ENCODE measurements at places on chromosomes 13 and 19.

DNA sequence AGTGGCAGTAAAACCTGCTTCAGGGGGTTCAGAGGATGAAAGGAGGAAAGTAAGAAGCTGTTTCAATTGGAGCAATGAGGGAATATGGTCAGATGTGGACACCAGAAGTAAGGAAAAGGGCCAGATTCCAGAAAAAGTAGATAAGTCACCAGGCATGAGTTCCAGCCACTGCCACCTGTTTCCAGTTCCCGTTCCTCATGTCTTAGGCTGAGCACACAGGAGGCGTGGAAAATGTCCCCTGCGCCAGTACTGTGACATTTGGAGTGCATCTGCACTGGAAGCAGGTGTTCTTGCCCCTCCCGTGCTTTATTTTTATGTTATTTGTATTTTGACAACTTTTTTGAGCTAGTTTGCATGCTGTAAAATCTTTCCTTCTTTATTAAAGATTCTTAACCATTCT, 25.3 kb downstream of the LMO7 start:
- DNase-seq: no peak

- DNase-seq: no peak
Measured at GRCh38 chr19:51462681-51463080, 4.4 kb upstream of the SIGLEC8 start.

DNA sequence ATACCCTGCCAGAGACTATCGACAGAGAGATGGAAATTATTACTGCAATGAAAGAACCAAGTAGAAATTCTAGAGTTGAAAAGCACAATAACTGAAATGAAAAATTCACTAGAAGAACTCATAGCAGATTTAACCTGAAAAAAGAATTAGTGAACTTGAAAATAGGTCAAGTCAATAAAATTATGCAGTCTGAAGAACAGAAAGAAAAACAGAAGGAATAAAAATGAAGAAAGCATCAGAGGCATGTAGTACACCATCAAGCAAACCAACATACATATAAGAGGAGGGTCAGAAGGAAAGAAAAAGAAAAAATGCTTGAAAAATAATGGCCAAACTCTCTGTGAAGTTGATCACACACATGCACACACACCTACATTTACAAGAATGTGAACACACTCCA, 3.6 kb upstream of the ZNF780B start:
- no peak for DNase-seq

GRCh38 chr19:45640849-45641273, 1.7 kb upstream of the EML2 start:
- no peak for DNase-seq

DNA sequence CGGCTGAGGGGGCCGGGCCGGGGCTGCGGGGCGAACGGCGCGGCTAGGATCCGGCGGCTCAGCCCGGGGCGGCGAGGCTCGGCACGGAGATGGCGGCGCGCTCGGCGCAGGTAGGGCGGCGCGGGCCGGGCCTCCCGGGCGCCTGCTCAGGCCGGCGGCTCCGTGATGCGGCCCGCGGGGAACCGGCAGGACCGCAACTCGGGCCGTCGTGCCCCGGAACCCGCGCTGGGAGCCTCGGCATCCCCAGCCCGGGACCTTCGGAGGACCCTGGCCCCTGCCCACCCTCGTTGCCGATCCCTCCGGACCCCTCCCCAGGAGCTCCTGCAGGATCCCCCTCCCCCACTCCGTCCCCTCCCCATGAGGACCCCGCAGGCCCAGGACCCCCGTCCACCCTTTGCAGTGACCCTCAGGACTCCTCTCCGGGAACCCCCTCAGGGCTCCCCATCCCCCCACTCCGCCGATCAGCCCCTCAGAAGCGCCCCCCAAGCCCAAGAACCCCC, 304 bp downstream of the EVI5L start:
- DNase-seq: no peak

DNA sequence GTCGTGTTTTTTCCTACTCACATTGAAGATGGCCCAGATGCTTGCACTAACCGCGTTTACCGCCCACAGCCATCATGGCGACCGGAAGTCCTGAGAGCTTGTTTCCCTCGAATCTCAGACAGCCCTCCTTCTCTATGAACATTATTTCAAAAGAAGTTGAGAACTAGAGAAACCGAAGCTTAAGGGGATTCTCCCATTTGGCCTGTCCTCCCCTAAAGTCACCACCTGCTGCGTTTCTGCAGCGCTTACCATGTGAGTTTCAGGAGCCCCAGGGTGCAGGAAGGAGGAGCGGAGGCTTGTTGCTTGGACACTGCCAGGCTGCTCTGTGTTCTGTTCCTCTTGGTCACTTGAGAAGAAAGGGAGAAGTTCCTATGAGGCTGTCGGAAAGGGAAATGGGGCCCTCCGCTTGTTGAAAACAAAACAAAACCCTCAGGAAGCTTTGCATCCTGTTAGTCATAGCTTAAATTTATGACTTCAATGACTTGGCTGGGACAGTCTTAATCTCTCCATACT, 6.2 kb downstream of the CARD8 start:
- peak; percentile 92 for DNase-seq

DNA sequence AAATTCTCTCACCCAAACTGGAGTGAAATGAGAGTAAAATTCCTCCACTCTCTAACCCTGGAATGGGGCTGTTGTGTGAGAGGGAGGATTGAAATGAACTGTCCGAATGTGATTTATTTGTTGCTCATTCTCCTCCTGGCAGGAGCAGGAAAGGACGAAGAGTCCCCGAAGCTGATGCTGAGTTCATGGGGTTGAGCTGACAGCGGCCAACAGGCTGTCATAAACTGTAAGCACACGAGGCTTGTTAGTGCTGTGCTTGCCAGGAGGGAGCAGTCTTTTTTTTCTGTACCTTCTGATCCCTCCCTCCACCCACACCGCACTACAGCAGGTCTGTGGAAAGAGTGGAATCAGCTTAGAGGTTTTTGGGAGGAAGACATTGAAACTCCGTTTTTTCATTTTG, 33.1 kb upstream of the ZNF331 start:
- DNase-seq: no peak

DNA sequence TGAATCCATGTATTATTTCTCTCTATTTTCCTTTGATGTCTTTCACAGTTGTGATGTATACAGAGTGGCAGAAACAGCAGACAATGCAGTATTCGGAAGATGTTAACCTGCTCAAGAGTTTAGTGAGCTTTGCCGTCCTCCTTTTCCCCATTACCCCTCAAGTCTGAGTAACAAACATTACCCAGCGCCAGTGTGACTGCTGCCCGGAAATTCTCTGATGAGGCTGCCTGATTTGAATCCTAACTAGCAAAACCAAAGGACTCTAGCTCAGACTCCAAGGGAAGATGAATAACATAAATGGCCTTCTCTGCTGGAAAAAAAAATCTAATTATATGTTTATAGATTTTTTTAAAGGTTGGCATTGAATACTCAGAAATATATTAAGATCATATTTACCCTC, 247.3 kb upstream of the SOX21 start:
- DNase-seq: no peak

- no peak for DNase-seq
Measured at GRCh38 chr13:60326273-60326672, 70.7 kb upstream of the TDRD3 start.

GRCh38 chr19:18607226-18608101, 865 bp upstream of the CRLF1 start:
- no peak for DNase-seq

GRCh38 chr13:102405499-102406100, 3.8 kb upstream of the FGF14 start:
- no peak for DNase-seq

DNA sequence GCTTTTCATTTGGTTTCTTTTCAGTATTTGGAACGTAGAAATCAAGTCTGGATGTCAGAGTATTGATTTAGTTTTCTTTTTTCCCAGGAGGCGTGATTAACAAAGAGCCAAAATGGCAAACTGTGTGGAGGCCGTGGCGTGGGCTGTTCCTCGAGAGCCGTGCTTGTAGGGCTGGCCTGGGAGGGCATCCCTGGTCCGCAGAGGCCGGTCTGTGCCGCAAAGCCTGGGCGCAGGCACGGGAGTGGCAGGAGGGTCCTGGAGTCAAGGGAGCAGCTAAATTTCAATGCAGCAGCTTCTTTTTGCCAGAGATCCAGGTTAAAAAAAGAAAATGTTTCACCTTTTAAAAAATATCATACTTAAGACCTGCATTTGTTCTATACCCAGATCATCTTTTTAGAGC, 13.1 kb upstream of the MCF2L start:
- no peak for DNase-seq

- no peak for DNase-seq
Measured at GRCh38 chr13:94291631-94292322, 187.7 kb downstream of the DCT start.

GRCh38 chr13:98094678-98095266, 48.1 kb upstream of the FARP1 start:
- no peak for DNase-seq

DNA sequence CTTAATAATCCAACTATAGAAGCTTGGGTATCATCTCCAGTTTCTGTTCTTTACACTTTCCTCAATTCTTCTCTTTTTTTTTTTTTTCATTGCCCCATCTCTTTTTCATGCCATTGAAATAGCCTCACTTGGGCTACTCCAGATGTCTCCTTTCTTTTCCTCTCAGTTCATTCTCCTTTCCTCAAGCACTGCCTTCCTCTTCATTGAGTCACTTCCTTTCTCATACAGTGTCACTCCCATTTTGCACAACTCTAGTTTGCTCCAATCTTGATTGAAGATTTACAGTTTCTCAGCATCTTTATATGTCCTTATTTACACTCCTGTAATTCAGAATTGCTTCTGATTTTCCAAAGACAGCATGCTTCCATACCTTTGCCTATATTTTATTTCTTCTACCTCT, 61.3 kb downstream of the IPO5 start:
- DNase-seq: no peak

- DNase-seq: no peak
Measured at GRCh38 chr13:33244907-33245287, 40.7 kb downstream of the STARD13 start.

GRCh38 chr13:102587916-102588315, 8.9 kb upstream of the TPP2 start:
- DNase-seq: peak; percentile 2

DNA sequence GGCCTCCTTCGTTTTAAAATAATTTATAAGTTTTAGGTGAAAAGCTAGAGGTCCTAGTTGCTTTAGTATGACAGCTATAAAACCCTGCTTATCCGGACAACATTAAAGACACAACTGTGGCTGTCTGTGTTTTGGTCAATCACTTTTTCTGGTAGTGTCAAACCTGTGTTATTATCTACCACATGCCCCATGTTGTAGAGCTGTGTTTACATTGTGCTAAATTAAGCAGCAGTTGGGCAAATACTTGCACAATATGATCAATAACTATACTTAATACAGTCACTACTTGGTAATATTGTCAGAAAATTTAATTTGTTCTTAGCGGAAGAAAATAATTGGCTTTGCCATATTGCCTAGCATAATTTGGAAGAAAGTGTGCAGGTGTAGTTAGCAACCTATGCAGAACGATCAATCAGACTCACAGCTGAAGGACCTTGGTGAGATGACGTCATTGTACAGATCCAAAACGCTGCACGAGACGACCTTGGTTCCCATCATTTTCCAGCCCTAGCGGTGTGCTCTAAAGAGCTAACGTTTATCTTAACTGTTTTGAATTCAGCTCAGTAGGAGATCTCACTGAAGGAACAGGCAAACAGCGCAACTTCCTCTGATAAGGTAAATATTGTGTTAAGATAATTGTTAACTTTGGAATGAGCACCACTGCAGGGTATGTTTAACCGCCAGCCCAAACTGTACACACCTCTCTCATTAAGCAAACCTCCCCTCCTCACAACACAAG, 476.6 kb downstream of the IRS2 start:
- DNase-seq: no peak

DNA sequence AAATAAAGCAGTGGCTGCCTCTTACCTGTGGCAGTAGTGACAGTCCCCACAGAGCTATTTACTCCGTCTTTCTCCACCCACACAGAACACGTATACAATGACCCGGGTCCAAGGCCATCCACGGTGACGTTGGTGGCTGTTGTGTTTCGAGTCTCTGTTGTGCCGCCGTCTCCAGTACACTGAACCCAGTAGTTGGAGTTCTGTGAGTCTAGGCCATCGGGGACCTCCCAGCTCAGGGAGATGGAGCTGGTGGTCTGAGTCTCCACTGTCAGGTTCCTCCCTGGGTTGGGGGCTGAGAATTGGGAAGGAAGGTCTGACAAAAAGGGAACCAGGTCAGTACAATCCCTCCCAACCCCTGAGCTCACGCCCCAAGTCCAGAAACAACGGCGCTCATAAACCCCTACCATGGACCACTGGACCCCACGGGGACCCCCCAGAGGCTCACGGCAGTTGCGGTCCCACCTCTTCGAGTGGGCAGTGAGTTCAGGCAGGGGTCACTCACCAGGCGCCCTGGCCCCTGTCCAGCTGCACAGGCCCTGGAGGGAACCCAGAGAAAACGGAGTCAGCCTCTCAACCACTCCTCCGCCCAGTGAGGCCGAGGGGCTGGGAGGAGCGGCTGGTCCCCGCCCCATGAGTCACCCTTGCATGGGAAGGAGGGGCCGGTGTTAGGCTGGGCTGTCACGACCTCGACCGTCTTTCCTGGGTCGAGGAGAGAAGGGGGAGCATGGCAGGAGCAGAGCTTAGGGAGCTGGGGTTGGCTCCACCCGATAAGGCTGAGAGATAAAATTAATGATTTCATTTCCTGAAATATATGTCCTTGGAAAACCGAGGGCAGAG, 2.4 kb downstream of the PTPRH start:
- peak; percentile 65 for DNase-seq

DNA sequence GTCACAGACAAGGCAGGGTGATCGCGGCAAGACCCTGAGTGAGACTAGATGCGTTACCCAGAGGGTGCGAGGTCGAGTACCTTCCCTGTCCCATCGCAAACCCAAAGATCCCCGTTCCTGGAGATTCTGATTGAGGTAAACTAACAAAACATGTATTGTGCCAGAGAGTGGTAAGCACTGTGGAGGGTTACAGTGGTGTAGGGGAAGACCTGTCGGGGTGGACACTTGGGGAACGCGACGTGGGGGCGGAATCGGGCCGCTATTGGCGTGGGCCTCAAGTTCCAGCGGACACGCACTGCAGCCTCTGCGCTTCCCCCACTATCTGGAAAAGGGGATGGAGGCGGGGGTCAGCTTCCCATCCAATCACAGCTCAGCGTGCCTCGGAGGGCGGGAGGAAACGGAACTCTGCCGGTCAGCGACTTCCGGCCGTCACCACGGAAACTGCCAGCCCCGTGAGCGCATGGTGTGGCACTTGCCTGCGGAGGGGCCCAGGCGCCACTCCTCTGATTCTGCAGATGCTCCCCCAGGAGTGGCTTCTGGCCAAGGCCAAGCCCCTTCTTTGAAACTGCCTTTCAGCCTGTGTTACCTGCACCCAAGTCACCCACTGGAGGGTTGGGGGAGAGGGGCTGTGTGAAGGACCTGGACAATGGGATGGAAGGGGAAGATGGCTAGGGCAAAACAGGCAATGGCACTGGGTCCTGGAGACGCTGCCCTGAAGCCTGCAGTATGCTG, 1.0 kb upstream of the UBE2M start:
- DNase-seq: peak; percentile 96

GRCh38 chr13:58343076-58343475, 711.5 kb downstream of the PCDH17 start:
- no peak for DNase-seq

DNA sequence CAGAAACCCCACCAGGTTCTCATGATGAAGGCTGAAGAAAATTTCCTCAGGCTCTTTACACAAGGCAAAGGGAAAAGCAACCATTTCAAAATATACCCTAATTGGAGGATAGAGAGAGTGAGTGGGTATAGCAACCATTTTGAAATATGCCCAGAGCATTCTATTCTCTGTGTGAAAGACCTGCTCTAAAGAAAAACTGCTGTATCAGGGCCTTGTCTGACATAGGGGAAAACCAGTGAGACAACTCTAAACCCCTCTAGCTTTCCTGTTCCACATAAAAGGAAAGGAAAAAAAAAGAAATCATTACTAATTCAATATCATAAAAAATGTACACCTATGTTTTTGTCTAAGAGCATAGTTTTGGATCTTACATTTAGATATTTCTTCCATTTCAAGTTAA, 42.3 kb downstream of the TPTE2 start:
- no peak for DNase-seq
